ENCODE measurements at places on chromosomes 7 and 10. TPM values are rescaled to one million over a fixed set of nuclear protein-coding genes. Genes with fewer than 3 reads are reported as not detected.

Gene NANOS1
- 4.7 TPM for total RNA-seq

Gene STEAP4
- 12.7 TPM for total RNA-seq

Gene SLC13A1
- total RNA-seq, result not detected

Gene MAP3K8
- 66.5 TPM for total RNA-seq

DNA sequence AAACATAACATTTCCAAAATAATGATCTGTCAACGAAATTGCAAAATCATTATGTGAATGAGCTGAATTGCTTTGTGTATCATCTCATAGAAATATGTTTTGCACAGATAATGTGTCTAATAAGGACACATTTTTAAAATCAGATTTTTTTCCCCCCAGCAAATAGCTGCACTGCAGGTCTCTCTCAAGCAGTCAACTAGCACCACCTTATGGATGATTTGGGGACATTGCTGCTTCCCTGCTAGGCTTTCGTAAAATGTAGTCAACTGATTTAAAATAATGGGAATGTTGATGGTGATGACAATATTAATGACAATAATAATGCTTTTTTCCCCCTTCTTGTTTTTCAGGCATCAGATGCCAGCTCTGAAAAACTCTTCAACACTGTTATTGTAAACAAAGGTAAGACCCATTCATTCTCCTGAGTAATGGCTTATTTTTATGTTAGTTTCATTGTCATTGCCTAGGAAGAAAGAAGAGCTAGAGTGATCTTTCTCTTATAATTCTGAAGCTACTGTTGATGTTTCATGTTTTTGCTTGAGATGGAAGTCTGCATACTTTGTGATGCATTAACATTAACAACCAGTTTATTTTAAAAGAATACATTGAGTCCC, 433.6 kb upstream of the GALNT17 start:
- no peak for DNase-seq

DNA sequence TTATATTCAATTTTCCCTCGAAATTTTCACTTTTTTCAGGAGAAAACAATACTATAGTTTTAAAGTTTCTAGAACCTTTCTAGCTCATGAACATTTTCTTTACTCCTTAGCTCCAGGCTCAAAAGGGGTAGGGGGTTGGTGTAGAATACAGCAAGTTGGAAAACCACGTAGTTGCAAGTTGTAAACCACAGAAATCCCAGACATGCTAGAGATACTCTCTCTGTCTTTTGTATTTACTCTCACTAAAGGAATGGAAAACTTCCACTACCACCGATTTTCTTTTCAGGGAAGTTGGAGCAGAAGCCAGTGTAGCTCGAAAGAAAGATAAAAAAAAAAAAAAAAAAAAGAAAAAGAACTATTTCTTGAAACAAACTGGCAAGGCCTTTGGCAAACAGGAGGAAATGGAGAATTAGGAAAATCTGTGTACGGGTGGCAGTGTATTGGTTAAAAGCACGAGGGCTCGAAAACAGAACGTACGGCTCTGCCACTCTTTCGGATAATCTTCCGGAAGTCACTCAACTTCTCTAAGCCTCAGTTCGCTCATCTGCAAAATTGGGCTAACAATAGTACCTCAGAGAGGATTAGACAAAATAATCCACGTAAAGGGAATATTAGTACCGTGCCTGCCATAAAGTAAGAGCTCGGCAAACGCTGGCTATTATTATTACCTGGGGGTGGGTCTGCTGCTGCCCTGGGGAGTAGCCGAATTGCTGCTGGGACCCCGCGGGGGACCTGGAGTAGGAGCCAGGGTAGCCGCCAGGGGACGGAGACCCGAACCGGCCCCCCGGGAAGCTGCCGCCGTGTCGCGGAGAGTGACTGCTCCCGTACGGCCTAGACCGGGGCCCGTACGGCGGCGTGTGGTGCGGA, 628 bp downstream of the MPLKIP start:
- no peak for DNase-seq

GRCh38 chr7:44348851-44349781, 23.7 kb upstream of the CAMK2B start:
- DNase-seq, result no peak

DNA sequence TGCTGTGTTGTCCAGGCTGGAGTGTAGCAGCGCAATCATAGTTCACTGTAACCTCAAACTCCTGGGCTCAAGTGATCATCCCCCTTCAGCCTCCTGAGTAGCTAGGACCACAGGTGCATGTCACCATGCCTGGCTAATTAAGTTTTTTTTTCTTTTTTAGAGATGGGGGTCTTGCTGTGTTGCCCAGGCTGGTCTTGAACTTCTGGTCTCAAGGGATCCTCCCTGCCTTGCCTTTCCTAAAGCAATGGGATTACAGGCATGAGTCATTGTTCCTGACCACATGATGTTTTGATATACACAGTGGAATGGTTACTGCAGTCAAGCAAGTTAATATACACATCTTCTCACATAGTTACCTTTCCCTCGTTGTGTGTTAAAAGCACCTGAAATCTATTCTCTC, 140.3 kb downstream of the GPR85 start:
- no peak for DNase-seq

DNA sequence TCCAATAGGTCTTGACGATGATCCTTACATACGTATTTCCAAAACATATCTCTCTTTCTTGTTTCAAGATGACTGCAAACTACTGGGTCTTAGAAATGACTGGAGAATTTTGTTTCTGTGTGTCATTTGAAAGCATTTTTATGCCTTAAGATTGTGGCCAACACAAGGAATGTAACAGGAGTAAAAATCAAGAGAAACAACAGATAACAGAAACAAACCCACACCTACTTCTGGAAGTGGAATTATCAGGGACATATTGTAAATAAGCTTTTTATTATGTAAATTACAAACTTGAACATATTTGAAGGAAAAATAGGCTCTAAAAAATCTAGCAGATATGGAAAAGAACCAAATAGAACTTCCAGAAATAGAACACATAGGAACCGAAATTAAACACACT, 195.6 kb downstream of the CYP26A1 start:
- no peak for DNase-seq

GRCh38 chr10:61973906-61974305, 72.4 kb downstream of the ARID5B start:
- DNase-seq, result no peak

DNA sequence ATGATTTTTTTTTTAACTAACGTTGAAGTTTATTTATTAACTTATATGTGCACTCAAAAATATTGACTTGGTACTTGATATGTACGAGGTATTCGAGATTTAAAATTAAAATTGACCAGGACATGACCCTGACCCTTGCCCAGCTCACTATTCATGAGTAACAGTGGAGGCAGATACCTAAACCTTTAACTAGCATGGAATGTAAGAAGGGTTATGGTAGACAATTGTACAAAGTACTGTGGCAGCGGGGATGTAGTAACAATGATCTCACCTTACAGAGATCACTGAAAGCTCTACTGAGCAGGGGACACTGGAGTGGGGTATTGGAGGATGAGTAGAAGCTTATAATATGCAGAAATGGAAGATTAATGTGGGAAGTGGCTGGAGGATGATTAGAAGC, 60.8 kb downstream of the ADRA2A start:
- DNase-seq, result no peak

GRCh38 chr7:102080434-102081243, 206.0 kb upstream of the SH2B2 start:
- DNase-seq, result no peak
